ENCODE measurements at places on chromosomes 16 and 17.

DNA sequence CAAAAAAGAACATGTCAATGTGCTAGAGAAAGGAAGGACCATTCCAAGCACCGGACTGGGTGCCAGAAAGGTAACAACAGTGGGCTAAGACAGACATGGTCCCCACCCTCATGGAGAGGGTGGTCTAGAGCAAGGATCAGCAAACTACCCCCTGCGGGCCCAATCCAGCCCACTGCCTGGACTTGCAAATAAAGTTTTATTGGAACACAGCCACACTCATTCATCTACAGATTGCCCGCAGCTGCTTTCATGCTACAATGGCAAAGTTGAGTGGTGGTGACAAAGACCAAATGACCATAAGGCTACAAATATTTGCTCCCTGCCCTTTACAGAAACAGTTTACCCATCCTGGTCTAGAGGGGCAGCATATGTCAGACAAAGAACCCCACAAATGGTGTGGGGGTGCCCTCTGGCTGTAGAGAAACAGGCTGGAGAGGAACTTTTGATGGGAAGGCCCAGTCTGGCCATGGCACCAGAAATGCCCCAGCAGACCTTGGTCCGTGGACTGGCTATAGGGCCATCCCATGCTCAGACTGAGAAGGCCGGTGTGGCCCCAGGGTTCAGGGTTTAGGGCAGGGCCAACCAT lies 15.2 kb downstream of the CDH5 start:
- no peak for DNase-seq

DNA sequence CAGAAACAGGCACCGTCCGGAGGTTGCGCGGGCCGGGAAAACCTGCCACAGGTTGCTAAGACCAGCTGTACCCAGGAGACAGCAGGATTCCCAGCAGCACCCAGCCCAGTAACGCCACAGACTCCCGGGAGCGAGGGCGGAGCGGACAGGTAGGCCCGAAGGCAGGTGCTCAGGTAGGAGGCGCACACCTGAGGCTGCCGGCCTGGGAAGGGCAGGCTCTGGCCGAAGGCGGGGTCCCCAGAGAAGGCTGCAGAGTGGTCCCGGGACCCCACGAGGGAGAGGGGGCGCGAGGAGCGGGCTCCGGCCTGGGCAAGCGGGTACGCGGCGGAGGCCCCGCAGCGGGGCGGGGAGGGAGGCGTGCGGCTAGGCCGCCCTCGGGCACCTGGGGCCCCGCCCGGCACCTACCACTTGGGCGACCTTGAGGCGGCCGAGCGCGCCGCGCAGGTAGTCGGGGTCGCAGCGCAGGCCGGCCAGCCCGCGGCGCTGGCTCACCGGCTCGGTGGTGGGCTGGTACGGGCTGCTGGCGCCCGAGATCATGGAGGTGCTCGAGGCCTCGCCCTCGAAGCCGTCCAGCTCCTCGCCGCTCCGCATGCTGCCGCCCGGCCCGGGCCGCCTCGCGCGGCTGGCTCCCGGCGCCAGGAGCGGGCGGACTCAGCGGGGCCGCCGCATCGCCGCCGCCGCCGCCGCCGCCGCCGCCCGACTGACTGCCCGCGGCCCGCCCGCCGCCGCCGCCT lies 441 bp downstream of the CMTM4 start:
- DNase-seq, result no peak

DNA sequence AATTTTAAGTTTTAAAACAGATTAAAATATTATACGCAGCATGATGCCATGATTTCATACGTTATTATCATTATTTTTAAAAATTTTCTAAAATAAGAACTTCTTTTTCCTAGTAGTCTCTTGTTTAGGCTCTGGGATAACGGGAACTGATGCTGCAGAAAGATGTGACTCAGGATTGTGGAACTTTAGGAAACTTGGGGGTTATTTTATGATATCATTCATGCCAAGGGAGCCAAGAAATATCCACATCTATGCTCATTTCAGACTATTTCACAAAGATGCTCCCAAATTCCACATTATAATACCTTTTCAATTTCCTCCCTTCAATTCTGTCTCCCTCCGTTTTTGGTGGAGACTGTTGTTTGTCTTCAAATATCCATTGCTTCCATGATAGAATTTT lies 236.4 kb downstream of the HS3ST3A1 start:
- no peak for DNase-seq

GRCh38 chr16:26598998-26599784 lies 467.5 kb upstream of the C16orf82 start:
- DNase-seq, result no peak

DNA sequence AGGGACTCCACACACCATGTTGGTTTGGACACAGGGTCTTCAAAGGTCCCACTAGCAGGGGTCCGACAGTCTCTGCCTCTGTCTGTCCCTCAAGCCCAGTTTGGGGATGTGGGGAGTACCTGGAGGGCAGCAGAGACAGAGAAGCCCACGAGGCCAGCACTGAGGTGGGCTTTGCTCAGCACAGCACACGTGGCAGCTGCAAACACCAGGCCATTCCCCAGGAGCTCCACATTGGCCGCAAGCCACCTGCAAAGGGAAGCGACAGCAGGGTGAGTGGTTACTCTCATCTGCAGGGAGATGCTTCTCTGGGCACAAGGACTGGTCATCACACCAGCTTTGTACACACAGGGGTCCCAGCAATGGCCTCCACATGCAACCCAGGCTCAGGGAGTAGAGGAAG lies 62.0 kb downstream of the ABCC6 start:
- no peak for DNase-seq

- DNase-seq, result peak; percentile 98
Measured at GRCh38 chr16:401468-402348, at the start of gene DECR2. Gene DECR2 (plus strand): TSS chr16:401885. CDS start chr16:401964, 79 bp downstream.

DNA sequence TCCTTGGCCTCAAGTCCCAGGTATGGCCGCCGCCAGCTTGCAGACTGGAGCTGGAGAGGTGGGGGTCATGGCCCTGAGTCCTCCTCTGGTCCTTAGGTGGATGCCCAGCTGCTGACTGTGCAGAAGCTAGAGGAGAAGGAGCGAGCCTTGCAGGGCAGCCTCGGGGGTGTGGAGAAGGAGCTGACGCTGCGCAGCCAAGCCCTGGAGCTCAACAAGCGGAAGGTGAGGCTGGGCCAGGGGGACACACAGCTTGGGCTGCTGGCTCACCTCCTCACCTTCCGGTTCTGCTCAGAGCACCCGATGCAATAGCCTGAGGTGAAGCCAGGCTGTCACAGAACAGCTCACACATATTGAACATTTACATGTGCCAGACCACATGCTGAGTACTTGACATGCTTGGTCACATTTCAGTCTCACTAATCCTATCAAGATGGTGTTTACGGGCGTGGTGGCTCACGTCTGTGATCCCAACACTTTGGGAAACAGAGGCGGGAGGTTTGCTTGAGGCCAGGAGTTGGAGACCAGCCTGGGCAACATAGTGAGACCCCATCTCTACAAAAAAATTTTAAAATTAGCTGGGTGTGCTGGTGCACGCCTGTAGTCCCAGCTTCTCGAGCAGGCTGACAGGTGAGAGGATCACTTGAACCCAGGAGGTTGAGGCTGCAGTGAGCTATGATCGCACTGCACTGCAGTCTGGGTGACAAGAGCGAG lies 7.4 kb downstream of the RNF40 start:
- DNase-seq, result no peak

- DNase-seq, result no peak
Measured at GRCh38 chr16:89742948-89743347, 21.6 kb downstream of the ZNF276 start.

DNA sequence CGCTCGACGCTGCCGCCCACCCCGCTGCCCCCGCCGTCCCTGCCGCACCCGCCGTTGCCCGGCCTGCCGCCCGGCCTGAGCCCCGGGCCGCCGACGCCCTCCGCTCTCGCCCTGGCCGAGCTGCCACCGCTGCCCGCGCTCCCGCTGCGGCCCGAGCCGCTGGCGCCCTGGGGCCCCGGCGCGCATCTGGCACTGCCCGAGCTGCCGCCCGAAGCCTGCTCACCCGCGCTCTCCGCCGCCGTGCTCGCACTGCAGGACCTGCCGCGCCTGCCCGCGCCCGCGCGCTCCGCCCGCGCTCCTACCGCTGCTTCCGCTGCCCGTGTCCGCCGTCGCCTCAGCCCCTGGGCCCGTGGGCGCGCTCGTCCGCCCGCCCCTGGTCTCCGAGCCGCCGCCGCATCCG lies 8.4 kb upstream of the CLDN9 start:
- no peak for DNase-seq

GRCh38 chr16:55048745-55049144 lies 118.1 kb downstream of the IRX5 start:
- DNase-seq, result no peak

DNA sequence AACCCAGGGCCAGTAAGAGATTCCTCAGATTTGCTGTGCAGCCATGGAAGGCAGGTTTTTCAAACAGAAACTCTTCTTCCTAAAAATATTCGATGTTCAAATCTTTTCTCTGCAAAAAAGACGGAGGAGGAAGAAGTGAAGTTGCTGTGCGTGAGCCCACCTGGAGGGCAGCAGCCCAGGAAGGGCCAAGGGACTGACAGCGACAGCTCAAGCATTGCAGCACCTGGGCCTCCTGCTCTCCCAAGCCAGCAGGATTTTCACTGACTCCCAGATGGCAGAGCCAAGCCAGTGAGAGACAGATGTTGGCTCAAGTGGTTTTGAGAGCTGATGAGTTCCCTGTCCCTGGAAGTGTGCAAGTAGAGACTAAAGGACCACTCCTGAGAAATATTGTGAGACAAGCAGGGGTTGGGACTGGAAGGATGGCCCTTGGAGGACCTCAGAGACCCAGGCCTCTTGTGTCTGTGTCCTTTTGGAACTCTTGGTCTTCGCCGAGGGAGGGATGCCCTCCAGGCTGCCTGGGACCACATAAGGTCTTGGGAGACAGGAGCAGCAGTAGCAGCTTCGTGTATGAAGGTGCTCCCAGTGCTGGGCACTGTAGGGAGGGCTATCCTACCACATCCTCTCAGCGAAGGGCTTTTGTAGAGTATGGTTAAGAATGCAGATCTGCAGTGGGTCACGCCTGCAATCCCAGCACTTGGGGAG lies 29.3 kb upstream of the TNFRSF13B start:
- DNase-seq, result no peak

- DNase-seq, result no peak
Measured at GRCh38 chr16:89175280-89176146, 4.0 kb downstream of the CDH15 start.

GRCh38 chr17:48613862-48614694 lies 1.0 kb downstream of the HOXB8 start:
- DNase-seq, result peak; percentile 10

DNA sequence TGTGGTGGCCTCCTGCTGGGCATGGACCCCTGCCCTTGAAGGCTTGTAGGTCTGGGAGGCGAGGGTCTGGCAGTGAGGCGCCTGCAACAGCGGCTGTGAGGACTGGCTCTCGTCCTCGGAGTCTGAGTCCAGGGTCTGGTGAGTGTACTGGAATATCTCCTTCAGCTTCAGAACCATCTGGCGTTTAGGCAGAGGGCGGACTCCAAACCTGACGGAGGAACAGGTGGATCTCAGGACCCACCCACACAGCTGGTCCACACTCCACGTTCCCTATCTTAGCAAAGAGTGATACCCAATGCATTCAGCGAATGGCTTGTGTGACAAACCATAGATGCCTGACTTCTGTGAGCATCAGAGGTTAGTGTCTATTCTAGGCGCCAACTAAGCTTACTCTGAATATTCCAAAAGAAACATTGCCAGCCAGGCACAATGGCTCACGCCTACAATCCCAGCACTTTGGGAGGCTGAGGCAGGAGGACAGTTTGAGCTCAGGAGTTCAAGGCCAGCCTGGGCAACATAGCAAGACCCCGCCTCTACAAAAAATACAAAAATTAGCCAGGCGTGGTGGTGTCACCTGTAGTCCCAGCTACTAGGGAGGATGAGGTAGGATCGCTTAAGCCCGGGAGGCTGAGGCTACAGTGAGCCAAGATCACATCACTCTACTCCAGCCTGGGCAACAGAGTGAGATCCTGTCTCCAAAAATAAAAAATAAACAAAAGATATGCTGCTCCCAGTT lies 6.3 kb upstream of the NLRC3 start:
- DNase-seq, result no peak
